ENCODE measurements at places on chromosomes 2 and 18.

GRCh38 chr2:25567406-25567805 is 106.0 kb downstream of the DTNB start:
- no peak for DNase-seq

DNA sequence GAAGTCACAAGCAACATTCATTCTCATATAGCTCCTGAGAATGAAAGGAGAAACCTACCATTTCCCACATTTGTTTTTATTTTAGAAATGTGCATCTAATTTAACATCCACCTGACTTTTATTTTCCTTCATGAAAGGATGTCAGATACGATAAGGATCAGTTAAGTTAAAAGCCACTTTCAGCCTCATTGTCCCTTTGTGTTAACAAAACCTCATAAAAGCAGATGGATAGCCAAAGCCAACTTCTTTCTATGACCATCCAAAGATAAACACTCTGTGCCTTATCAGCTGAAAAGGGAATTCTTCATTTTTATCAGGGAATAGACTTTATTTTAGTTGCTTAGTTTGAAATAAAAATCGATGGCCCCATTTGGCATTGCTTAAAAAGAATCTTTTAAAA is 25.7 kb upstream of the RIT2 start:
- no peak for DNase-seq

DNA sequence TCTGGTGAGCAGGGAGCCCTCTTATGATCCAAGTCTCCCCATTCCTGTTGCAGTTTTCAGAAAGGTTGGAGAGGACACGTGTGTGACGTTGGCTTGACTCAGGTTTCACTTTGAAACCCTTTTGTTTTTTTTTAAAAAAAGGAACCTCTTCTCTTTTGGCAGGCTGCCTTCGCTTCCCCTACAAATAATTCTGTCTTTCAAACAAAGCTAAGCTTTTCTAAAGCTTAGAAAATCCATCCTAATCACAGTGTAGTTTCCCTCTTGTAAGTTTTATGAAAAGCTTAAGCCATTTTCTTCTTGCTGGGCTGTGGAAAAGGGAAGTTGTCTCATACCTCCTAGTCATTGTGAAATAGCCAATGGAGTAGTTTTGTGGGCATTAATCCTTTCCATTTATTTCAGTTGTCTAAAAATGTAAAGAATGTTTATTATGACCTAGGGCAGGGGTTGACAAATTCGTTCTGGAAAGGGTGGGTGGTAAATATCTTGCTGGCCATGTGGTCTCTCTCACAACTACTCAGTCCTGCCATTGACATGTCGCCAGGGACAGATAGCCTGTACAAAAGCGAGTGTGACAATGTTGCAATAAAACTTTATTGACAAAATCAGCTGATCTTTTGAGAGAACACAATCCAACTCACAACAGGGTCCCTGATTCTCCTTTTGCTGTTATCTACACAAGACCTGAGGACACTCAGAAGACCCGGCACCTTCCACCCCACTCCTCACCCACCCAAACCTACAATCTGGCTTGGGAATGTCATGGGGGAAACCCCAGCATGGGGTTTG is 878.8 kb downstream of the RNF144A start:
- DNase-seq, result no peak

DNA sequence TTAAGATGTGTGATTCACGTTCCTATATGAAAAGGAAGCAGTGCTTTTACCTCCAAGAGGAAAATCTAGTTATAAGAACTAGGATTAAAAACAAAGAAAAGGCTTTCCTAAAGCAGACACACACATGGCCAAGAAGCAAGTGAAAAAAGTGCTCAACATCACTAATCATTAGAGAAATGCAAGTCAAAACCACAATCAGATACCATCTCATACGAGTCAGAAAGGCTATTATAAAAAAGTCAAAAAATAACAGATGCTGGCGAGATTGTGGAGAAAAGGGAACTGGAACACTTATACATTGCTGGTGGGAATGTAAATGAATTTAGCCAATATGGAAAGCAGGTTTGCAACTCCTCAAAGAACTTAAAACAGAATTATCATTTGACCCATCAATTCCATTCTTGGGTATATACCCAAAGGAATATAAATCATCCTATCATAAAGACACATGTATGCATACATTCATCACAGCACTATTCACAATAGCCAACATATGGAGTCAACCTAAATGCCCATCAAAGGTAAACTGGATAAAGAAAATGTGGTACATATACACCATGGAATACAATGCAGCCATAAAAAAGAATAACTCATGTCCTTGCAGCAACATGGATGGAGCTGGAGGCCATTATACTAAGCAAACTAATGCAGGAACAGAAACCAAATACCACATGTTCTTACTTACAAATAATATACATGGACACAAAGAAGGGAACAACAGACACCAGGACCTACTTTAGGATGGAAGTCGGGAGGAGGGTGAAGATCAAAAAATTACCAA is 285.3 kb downstream of the RAD51AP2 start:
- DNase-seq, result no peak

DNA sequence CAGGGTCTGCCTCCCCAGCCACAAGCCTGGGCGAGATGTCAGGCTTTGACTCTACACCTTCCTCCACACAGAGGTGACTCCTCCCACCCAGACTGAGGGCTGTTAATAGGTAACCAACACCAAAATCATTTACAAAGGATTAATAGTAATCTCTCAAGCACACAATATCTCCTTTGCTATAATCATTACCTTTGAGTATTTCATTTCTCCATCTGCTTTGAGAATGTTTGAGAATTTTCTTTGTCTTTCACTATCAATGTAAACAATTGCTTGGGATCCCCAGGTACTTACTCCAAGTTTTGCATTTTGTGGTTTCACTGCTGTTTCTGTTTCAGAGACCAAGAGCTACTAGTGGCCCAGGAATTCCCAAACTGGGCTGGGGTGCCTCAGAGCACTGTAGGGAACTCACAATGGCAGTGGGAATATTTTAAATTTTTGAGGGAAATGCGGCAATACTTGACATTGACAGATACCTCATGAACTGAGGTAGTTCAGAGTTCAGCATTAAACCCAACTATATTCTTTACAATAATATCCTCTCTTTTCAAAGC is 166.4 kb upstream of the MGAT5 start:
- DNase-seq, result no peak

GRCh38 chr2:29368659-29369040 is 253.4 kb downstream of the CLIP4 start:
- DNase-seq, result no peak

- DNase-seq, result no peak
These were observed 351.4 kb downstream of the LPIN1 start for GRCh38 chr2:12097859-12098258.

DNA sequence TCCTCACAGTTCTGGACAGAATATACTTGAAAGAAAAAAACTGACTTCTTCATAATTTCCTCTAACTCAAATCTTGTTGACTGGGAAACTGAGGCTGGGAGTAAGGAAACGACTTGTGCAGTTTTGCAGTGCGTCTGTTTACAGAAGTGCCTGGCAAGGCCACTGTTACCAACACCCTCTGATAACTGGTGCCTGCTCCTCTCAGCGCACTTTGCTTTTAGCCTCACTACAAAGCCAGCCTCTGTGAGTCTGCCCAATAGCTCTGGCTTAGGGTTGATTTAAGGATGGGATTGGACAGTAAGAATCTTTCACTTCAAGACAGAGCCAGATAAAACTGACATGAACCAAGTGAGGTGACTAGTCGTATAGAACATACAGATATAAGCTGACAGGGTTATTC is 410.8 kb downstream of the PTPRM start:
- no peak for DNase-seq

GRCh38 chr2:25794544-25795276 is 83.6 kb downstream of the ASXL2 start:
- no peak for DNase-seq

- no peak for DNase-seq
These were observed 166.2 kb downstream of the EIPR1 start for GRCh38 chr2:3211256-3212060.

GRCh38 chr2:120661551-120661950 is 74.1 kb upstream of the GLI2 start:
- no peak for DNase-seq

DNA sequence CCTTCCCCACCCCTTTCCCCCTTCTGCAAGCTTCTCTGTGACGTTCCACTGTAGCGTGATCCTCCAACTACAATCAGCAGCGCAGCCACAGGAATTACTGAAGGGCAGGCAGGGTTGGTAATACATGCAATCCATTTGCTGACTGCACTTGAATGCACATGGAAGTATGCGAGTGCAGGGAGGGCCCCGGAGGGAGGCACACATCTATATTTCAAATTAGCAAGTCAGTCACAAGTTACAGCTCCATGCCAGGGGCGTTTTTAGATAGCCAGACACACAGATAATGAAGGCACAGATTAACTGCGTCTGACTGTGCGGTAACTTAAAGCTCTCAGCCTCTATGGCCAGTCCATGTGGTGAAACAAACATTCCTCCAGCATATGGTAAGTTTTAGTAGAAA is 209.2 kb upstream of the GATA6 start:
- DNase-seq, result no peak

DNA sequence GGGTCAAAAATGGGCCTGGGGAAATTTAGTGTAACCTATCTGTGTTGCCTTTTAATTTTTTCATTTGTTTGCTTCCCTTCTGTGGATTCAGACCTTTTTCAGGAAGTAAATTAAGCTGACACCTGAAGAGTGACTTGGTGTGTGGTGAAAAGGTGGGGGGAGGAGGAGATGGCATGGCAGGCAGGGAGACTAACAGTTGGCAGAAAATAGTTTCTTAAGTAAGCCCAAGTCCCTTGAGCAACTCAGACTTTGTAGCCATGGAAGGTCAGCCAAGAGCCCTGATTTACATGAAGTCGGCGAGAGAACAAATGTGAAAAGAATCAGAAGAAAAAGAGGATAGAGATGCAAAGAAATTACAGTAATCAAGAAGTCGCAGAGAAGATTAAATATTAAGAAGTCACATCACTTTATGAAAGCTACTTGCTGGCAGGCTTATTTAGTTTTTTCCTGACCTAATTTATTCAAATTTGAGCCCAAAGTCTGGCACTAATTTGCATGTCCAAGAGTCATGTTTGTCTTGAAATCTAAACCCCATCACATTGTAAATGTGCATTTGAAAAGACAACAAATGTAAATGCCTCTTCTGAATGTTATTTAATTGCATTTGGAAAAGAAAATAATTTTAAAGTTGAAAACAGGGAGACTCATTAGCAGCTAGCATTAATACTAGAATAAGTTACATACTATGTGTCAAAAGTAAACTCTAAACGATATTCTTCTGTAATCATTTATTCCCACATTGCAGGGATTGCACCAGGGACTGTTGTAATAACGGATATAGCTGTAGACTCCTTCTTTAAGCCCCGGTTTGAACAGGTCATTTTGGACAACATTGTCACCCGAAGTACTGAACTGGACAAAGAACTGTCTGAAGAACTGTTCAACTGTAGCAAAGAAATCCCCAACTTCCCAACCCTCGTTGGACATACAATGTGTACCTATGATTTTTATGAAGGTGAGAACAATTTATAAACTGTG is 19.3 kb downstream of the UPP2 start:
- no peak for DNase-seq

GRCh38 chr2:40282428-40282827 is 169.5 kb downstream of the SLC8A1 start:
- DNase-seq, result no peak

DNA sequence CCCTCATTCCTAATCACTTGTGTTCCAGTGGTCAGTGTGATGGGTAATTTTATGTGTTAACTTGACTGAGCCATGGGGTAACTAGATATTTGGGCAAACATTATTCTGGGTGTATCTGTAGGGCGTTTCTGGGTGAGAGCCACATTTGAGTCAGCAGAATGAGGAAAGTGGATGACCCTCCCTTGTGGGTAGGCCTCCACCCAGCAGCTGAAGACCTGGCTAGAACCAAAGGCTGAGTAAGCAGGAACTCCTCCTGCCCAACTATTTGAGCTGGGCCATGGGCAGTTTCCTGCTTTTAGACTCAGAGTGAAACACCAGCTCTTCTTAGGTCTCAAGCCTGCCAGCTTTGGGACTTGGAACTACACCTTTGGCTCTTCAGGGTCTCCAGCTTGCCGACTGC is 141.8 kb downstream of the ACKR3 start:
- no peak for DNase-seq

GRCh38 chr2:169172151-169172735 is 102.9 kb downstream of the DHRS9 start:
- DNase-seq, result no peak

DNA sequence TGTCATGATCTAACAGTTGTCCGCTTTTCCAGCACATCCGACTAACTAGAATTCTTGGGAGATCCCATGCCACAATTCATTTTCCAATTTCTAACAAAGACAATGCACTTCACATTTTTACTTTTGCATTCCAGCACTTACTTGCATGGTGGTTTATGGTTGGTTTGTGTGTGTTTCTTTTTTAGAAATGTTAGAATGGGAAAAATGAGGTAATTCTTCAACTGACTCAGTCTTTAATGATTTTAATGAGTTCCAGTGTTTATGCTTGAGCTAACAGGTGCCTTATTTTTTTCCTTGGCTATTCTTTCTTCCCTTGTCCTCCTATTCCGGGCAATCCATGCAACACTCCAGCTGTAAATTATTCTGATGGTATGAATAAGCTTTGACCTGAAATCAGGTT is 46.4 kb downstream of the SLC8A1 start:
- no peak for DNase-seq

- peak; percentile 69 for DNase-seq
These were observed 20.0 kb upstream of the RESP18 start for GRCh38 chr2:219352448-219353023.

- DNase-seq, result no peak
These were observed 189.6 kb downstream of the MYCN start for GRCh38 chr2:16129716-16130540.

DNA sequence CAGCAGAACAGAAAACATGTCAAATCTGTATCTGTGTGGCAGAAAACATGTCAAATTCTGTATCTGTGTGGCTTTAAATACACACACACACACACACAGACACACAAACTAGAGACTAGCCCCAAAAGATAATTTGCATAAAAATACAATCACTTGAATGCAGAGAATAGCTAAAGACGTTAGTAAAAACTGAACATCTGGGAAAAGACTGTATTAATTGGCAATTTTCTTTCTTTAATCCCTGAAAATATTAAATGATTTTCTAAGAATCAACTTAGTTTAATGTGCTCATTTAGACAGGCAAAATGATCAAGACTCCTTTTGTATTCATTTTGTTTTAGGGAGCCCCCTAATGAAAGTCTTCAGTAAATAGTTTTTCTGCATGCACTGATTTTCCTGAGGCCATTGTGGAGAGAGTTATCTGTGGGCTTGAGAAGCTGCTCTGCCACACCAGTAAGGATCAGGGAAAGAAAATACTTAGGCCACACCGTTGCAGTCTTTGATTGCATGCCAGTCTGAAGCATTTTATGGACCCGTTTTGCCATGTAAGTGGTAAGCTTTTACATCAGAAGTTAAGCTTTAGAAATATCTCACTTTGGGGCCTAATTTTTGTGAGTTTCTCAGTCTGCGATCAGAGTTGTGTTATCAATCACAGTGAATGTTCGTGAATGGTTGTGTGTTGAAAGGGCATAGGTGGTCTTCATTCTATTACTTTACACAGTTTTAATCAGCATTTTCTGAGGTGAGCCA is 2.2 kb downstream of the SPATS2L start:
- DNase-seq, result no peak

DNA sequence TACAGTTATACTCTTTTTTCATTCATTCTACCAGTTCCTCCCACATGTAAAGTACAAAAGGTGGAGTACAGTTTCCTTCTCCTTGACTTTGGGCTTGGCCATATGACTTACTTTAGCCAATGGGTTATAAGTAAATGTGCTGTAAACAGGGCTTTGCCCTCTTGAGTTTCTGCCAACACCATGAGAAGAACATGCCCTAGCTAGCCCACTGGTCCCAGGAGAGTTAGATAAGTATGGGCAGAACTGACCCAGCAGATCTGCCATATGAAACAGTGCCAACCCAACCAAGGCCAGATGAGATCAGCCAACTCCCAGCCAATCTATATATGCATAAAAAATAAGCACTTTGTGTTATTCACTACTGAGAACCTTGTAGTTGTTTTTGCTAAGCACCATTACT is 25.5 kb downstream of the ZC3H8 start:
- DNase-seq, result peak; percentile 86
